GM12892 (cell line): ENCODE measurements at places on chromosomes 11 and 22.

DNA sequence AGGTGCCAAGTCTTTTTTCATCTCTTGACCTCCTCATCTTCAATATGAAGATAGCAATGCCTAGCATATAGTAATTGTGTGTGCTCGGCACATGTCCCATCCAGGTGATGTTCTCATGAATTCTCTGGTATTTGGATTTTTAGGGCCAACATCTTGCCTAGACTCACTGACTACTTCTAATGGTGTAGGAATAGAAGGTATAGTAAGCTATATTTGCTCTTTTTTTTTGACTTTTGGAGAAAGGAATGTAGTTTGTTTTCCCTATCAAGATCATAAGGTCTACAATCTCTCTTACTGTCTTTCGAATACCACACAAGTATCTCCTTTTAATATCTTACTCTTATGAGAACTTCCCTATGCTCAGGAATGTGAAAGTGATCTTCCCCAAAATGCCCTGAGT lies 3.2 kb downstream of the HBD start:
- no peak for DNase-seq

DNA sequence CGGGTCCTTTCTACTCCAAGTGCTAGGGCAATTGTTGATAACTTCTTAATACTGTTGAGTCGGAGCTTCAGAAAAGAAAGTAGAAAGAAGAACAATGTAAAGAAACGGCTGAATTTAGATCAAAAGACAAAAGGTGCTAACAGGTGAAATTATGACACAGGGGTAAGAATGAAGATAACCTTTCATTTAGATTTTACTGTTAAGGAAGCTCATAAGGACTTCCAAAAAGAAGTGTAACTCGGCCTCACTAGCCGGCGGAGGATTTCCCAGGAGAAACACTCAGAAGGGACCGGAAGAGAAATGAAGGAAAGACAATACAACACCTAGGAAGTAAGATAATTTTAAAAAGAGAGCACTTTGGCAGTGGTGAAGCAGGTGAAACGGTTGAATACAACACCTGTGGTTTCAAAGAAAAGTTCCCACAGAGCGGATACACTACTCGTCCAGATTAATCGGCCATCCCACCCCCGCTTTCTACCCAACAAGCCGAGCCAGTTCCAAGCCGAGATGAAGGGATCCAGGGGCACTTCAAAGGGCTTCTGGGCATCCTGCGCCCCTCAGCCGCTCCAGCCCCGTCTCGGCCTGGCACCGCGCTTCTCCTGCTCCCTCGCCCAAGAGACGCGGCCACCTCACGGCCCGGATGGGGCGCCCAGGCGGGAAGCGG lies 737 bp downstream of the PPP2R1B start:
- no peak for DNase-seq

DNA sequence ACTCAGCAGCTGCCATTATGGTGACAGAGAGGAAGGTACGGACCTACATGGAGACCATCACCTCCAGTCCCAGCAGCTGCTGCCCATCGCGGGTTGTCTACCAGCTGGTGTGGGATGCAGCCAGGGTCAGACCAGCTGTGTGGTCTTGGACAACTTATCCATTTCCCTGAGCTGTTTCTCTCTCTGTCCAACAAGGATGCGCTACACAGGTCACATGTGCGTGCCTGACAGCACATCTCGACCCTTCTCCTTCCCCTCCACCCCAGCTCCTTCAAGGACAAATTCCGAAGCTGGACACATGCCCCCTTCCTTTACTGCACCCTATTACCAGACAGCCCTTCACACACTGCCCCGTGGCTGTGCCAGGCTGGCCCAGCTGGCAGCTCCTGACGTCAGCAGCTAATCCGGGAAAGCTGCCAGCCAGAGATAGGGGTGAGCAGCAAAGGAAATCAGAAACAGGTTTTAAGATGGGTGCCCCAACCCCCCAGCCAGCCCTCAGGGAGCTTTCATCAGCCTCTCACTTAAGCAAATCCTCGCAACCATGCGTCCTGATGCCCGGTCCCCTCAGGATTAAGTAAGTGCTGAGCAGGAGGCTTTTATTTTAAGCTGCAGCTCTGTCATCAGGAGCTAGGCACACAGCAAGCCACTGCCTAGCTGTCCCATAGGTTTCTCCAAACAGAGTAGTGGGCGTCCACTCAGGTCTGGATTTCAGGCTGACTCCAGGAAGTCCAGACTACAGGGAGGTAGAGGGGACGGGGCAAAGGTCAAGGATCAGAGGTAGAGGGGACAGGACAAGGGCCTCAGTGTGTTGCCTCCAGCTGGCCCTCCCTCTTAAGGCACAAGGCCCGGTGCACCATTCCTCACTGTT lies 20.3 kb downstream of the TEF start:
- DNase-seq, result no peak

GRCh38 chr11:72584939-72585597 lies 89.2 kb downstream of the PDE2A start:
- DNase-seq, result no peak

- DNase-seq, result no peak
Measured at GRCh38 chr11:94550513-94550912, 6.8 kb downstream of the FUT4 start.

GRCh38 chr11:12678991-12679390 lies 4.8 kb downstream of the TEAD1 start:
- DNase-seq, result no peak

DNA sequence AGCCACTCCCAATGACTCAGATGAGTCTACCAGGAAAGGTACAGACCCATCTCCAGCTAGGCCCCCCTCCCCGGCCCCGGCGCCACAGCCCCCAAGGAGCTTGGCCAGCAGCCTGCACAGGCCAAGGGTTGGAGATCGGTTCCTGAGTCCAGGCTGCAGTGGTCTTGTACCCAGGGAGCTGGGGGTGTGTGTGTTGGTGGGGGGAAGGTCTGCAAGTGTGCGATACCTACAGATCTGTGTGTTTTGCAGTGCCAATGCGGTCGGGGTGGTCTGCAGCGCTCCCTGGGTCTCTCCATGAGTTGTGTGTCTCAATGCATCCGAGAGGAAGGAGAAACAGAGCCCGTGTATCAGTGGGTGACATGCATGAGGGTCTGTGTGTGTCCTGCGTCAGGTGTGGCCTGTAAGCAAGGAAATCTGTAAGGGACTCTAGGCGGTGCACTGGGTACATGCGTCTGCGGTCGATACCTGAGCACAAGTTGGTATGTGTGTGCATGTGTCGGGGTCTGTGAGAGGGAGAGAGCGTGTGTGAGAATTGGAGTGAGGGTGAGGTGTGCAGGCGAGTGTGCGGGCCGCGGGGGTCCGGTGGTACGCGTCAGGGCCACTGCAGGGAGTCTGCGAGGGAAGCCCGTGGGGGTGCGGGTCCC lies 645 bp downstream of the CDC42BPG start:
- DNase-seq, result no peak

DNA sequence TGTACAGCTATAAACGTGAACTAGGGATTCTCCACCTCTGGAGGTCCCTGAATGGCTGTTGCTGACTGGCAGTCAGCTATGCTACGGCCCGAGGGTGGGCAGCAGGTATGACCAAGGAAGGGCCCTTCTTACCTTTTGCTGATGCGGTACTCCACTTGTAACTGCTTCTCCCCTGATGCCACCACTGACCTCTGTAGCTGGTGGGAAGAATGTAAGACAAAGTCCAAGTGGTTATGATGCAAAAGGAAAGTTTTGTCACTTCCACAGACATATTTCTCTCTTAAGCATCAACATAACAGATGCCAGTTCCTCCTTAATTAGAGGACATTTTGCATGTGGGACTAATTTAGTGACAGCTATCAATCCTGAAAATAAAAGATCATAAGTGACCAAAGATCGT lies 32.2 kb downstream of the P4HA3 start:
- DNase-seq, result no peak

- DNase-seq, result no peak
Measured at GRCh38 chr11:42066113-42066512, 606.7 kb upstream of the LRRC4C start.

DNA sequence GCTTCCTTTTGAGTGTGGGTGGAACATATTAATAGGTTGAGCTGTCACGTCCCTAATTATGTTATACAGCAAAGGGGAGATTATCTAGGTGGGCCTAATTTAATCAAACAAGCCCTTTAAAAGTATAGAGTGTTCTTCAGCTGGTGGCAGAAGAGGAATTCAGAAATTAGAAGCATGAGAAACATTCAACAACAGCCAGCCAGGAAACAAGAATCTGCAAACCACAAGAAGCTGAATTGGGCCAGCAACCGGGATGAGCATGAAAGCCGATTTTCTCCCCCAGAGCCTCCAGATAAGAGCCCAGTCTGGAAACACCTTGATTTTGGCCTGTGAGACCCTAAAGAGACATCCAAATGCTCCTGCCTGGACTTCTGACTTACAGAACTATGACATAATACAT lies 105.8 kb upstream of the LDLRAD3 start:
- no peak for DNase-seq

DNA sequence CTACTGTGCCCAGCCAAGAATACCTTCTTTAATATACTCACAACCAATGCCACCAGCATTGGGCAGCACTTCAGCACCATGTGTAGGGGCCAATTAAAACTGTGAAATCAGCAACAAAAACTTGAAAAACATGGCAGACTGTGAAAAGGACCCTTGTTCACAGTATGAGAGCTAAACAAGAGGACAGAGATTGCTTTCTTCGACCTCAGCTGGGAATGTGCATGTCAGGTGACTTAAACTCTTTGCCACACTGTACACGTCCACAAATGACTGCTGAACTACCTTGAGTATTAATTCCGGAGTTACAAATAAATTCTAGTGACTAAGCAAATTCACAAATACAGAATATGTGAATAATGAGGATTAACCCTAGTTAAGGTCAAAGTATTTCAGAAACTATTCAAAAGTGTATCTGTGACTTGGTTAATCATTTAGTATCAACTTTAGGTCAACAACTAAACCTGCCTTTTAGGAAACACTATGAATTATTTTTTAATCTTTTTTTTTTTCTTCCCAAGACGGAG lies 33.0 kb downstream of the DDX6 start:
- no peak for DNase-seq

GRCh38 chr11:64347193-64347867 lies 7.3 kb downstream of the CCDC88B start:
- DNase-seq, result no peak

DNA sequence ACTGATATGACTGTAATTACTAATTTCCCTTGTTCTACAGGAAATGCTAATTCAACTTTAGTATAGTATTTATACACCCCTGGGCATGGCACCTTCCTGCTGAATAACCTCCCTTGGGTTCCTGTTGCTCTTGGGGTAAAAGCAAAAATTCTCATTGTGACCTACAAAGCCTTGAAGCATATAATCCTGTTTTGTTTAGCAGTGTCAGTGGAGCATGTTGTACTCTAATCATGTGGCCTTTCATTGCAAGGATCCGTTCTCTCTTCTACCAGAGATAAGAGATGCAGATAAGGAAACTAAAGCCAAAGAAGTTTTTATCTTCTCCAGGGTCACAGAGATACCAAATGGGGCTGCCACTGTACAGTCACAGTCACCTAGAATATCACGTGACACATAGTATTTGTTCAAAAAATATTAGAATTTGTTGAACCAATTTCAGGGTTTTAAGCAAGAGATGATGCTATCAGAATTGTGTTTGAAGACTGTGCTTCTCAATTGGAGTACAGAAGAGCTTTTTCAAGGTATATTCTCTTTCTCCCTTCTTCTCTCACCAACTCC lies 25.1 kb downstream of the CSRP3 start:
- DNase-seq, result no peak

DNA sequence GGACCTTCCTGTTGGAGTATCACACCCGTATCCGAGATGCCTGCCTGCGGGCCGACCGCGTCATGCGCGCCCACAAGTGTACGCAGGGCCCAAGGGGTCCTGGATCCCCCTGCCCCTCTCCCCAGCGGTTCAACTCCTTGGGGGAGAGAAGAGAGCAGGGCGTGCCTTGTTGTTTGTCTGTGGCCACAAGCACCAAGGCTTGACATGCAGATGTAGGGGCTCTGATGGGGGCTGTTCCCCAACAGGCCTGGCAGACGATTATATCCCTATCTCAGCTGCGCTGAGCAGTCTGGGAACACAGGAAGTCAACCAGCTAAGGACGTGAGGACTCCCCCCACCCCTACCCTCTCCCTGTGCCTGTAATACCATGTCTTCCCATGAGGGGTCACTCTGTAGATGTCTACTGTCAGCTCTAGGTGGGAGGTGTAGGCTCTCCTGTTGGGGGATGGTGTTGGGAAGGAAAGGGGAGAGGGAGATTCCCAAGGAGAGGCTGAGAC lies 6.8 kb downstream of the CFL1 start:
- DNase-seq, result no peak

DNA sequence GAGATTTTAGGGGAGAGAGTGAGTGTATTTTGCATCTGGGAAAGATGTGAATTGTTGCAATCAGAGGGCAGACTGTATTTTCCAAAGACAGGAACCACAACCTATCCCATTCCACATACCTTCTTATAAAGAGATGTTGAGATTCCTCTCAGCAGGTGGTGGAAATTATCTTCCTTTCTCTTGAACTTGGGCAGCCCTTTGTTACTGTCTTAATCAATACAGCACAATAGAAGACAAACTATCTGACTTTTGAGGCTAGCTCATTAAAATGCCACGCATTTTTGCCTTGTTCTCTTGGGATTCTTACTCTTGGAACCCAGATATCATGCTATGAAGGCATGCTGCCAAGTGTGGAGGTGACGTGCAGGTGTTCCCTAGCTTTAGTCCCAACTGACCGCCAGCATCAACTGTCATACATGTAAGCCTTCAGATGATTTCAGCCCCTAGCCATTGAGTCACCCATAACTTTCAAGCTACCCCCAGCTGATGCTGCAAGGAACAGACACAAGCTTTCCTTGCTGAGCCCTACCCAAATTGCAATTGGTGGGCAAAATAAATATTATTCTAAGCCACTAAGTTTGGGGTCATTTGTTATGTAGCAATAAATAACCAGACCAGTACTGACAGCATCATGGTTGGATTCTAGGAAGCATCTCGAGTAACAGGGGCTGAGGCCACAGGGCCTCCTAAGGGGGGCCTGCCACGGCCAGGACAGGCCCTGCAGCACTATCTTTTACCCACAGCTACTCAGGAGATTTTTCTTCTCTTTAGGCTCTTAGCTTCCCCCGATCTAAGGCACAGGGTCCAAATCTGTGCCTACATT lies 63.0 kb downstream of the RPL27A start:
- DNase-seq, result no peak

DNA sequence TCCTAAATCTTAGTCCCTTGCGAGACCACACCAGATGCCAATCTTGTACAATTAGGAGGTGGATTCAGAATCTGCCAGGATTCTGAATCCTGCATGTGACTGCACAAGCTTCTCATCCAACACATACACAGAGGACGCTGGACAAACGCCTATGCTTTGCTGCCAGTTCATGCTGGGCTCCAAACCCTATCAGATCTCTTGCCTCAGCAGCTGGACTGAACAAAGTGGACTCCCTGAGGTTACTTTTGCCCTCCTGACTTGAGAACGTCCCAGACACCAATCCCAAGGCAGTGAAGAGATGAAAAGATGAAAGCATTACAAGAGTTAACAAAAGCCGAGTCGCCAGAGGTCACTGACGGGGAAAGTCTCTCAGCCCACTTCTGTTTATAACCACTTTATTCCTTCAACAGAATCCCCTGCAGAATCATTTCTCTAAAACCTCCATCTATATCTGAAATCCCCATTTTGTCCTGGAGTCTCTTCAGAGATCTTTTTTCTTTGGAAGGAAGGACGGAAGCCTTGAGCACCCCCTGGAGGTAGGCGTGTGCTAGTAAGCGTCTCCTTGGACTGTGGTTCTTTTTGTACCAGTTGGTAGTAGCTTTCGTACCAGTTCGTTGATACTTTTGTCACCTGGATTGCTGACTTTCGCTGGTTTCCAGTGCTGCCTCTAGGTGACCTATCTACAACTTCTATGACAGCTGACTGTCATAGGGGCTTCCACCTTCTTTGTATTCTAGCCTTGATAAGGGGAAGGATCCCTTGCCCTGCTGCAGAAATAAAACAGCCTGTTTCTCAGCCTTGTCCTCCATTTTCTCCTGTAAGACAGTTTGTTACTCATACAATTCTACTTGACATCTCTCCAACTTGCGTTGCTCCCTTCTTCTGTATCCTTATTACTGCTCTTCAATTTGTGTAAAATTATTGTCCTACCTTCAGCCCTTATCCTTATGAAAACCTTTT lies 26.1 kb upstream of the EED start:
- no peak for DNase-seq
